Stimulated activated effector memory CD8-positive, alpha-beta T cell treated with anti-CD3 and anti-CD28 coated beads, Interleukin-12 subunit alpha, Interleukin-12 subunit beta, amount 100 ng/mL, for 72 hours (primary cell): ENCODE measurements at places on chromosomes 6 and 20.

DNA sequence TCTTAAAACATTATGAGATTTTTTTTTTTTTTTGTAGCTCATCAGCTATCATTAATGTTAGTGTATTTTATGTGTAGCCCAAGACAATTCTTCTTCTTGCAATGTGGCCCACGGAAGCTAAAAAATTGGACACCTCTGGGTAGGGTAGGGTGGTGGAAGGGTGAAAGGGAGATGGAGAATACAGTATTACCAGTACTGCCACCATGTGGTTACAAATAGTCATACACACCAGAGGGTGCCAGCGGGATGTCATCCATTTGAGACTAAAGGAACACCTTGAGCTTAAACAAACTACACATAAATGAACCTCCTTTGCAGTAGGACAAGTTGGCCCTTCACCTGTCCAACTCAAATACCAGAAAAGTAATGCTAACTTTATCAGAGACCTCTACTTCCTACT is 601.9 kb downstream of the HTR1B start:
- DNase-seq = no peak

DNA sequence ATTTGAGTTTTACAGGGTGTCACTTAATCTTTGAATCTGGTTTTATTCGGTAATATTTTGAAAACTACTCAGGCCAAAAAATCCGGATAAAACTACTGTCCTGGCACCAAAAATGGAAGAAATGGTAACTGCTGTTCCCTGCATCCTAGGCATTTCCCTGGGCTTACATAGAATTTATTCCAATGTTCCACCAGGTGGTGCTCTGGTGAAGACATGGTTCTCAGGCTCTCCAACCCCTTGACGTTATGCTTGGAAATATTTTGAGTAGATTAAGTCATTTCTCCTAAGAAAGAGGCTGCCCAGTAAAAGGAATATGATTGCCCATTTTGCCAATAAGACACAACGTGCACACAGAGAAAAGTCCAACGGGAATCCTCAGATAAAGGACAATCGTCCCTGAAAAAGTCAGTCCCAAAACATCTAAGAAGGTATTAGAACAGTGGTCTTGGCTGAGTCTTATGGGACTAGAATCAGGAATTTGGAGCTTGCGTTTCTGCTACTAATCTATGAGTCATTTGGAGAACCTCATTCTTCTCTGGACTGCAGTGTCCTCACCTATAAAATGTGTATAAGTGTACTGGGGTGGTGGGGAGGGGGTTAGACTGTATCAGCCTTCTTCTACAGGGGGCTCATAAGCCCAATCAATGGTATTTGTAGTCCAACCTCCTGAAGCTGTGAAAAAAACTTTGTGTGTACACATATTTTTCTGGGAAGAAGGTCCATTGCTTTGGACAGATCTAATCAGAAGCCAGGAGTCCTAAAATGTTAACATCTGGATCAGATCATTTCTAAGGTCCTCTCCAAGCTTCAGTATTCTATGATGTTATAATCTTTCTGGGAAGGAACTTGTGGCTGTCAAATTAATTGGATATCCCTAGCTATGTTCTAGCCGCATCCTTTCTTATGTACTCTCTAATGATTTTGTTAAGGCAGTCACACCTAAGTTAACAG is 131.0 kb upstream of the BMP2 start:
- DNase-seq = no peak

DNA sequence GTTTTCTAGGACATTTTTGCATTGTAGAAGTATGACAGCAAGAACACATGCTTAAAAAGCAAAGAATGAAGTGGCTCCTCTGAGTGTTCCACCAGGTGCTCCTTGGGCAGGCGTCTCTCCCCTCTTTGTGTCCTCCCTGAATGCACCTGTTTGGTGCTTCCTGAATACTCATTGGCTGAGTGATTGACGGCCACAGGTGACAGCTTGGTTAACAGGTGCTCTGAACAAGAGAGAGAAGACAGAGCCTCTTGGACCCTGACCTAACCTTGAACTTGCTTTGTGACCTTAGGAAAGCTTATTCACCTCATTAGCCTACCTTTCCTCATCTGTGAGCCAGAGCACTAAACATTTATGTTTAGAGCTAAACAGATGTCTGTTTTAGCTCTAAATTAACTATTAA is 93.7 kb downstream of the TULP4 start:
- no peak for DNase-seq

GRCh38 chr6:143529095-143529494 is 17.6 kb upstream of the FUCA2 start:
- no peak for DNase-seq

- no peak for DNase-seq
Observed at GRCh38 chr6:97668716-97669115, 385.7 kb upstream of the MMS22L start.

- no peak for DNase-seq
Observed at GRCh38 chr20:24951536-24952083, 2.5 kb downstream of the CST7 start.

GRCh38 chr20:52082612-52083011 is 109.0 kb downstream of the ZFP64 start:
- no peak for DNase-seq

- DNase-seq = no peak
Observed at GRCh38 chr6:144266091-144266649, 19.0 kb upstream of the UTRN start.

GRCh38 chr6:90497411-90497810 is 89.5 kb downstream of the MAP3K7 start:
- DNase-seq = no peak

DNA sequence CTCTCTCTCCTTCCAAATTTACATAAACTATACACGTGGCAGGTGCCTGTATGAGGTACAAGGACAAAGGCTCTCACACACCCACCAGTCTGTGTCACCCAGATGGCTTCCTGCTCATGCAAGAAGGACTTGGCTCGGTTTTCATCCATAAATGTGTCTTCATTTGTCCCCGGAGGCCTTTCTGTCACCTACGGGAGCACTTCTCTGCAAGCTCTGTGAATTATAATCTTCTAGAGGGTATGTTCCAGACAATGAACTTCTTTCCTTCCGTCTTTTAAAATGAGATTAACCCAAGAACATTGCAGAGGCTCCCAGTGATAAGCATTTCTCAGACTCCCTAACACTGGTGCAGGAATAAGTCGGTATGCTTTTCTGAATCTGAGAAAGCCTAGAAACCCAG is 123.6 kb downstream of the PTPRT start:
- DNase-seq = no peak

- DNase-seq = peak; percentile 64
Observed at GRCh38 chr6:27693766-27694546, 218.2 kb downstream of the OR2B2 start.

DNA sequence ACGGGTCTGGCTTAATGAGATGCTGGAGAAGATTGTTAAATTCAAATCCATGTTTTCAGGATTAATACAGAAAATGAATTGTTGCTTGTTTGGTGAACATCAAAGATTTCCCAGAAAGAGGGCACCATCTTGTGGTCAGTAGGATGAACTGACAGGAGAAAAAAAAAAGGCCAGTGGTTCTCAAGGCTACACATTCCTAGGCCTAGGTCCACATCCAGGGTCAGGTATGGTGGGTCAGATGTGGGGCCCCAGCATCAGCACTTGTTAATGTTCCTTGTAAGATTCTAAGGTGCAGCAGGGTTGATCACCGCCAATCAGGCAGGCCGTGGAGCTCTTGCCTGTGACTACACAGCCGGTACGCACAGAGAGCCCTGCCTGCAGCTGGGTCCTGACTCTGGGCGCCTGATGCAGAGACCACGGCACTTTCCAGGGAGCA is 34.0 kb upstream of the FOXO3 start:
- no peak for DNase-seq

- DNase-seq = no peak
Observed at GRCh38 chr20:50837532-50838321, 42.9 kb downstream of the BCAS4 start.

DNA sequence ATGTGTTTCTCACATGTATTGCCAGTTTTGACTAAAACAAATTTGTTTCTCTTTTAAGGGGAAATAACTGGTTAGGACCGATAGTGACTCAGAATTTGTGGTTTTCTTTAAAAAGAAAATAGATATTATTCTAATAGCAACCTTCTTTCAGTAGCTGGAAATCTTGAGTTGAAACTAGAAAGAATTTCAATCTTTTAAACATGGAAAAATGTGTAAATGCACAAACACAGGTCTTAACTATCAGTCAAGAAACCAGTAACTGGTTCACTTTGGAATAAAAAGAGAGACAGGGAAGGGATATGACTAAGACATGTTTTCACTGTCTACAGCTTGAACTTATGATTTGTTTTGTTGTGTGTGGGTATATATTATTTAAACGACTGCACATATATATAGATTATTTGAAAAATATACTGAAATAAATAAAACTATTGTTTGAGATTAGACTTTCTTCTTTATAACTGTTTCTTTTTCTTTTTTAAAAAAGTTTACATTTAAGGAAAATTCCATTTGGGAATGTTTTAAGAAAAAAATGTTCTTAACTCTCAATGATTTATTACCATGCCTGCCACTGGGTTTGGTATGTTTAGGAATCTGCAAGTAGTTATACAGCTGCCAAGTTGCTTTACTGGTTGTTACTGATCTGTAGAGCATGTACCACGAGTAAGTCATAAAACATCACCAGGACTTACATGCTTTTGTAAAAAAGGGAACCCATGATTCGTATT is 753.3 kb upstream of the MARCKS start:
- no peak for DNase-seq
